ENCODE measurements at places on chromosomes 3 and 15. TPM values are rescaled to one million over a fixed set of nuclear protein-coding genes. Genes with fewer than 3 reads are reported as not detected.

DNA sequence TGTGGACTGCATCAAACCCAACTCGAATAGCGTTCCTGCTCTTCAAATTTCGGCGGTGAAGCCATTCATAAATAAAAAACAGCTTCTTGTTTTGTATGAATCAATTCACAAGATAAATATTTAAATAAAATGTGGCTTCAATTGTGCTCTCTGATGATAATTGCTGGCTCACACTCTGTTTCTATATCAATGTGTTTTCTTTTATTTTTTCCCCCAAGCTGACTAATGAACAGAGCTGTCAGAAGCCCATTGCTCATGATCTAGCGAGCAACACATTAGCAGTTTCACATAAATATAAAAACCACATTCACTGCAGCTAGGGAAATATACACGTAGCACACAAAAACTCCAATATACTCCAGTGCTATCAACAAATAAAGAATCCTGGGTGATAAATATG, 45.0 kb upstream of the FOXP1 start:
- DNase-seq: no peak

GRCh38 chr3:170493712-170494182, 75.1 kb downstream of the CLDN11 start:
- no peak for DNase-seq

CLRN1 gene
- total RNA-seq: not detected

GMPPB gene
- total RNA-seq: 30.5 TPM

DNA sequence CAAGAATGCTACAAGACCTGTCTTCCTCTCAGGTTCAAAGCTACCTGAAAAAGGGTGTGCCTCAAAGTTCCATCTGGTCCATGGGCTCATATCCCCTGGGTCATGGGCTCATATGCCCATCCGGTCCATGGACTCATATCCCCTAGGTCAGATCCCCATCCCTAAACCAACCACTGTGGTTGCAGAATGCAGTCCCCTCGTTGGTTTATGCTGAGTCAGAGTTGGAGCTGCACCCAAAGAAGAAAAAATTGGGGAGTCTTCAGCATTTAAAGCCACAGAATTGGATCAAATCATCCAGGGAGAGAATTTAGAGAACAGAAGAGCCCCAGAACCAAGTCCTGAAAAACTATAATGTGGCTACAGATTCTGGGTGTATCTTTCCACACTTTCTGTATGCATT, 71.5 kb upstream of the IL12A start:
- no peak for DNase-seq

DNA sequence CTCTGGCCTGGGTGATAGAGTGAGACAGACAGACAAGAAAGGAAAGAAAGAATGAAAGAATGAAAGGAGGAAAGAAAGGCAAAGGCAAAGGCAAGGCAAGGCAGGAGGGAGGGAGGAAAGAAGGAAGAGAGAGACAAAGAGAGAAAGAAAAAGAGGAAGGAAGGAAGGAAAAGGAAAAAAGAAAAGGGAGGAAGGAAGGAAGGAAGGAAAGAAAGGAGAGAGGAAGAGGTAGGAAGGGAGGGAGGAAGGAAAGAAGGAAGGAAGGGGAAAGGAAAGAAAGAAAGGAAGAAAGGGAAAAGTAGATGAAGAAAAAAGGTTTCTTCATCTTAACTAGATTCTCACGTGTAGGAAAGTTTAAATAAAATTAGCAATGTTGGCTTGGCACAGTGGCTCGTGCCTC, 142.2 kb downstream of the GREM1 start:
- no peak for DNase-seq

DNA sequence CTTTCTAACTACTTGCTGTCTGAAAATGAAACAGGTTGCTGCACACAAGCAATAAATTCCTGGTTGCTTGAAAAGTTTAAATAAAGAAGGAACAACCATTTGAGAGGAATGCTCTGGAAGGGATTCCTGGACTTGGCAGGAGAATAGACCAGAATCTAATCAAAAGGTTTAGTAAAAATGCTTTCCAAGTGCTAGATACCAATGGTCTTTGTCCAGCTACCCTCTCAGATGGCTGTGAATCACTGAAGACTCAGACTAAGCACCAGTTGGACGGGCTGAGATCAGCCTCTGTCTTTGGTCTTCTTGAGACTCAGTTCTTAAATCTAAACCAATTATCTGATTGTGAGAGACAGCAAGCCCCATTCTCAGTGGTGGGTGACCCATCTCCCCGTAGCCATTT, 27.7 kb upstream of the LPP start:
- no peak for DNase-seq

SLC38A3 gene
- 0.28 TPM for total RNA-seq

GRCh38 chr3:129121016-129121791, 400 bp downstream of the RAB43 start:
- DNase-seq: no peak

DNA sequence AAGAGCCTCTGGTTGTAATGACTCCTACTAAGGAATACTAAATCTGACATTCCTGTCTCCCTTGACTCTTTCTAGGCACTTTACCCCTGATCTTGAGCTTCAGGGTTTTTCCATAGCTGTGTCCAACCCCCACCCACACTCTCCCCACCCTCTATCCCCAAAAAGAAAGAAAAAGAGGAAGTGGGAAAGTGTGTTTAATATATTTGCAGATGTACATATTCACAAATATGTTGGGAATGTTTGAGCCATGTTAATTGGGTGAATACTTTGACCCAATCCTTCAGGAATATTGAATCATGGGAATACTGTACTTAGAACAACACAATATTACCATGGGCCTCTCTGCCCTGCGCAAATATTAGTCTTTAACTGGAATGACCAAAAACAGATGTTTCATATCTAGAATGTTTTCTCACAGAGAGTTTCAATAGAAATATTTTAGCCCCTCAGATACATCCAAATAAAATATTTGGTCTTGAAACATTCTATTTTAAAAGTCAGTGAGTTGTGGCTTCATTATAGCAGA, 19.8 kb upstream of the PFN2 start:
- no peak for DNase-seq

DNA sequence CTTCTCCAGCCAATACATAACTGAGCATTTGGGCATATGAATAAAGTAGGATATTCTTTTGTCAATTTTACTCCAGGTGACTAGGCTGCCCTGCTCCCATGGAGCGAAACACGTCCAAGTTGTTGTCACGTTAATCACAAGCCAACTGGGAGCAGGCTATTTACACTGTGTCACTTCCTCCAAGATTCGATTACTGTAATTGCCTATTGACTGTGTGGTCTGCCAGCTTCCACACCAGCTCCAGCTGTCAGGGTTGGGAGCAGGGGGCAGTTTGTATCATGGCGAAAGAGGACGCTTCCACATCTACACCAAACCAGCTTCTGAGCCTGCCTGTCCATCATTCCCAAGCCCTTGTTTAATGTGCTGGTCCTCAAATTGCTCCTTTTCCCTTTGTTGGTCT, 89.2 kb upstream of the RORA start:
- DNase-seq: no peak

- DNase-seq: no peak
Measured at GRCh38 chr3:16136055-16136454, 38.4 kb upstream of the GALNT15 start.

Measured in thoracic aorta (tissue), 2 donors.